Activated B cell treated with CpG ODN at 0.5 μM for 24 hours (primary cell): ENCODE measurements at places on chromosomes 7 and 10.

DNA sequence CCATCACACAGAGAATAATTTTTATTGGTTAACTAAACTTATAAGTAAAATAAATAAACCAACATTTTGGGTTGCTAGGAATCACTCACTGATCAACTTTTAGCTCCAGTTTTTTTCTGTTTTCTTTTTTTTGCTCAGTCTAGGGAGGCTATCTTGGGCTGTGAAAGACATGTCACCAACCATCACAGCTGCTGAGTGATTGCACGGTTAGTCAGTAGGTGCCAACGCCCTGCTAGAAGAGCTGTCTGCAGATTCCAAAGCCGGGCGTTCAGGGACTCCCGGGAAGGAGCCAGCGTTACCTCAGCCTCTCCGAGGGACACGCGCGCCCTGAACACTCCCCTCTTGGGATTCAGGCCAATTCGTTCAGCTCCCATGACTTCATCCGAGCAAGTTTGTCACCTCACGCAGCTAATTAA is 604 bp upstream of the STAM start:
- DNase-seq = peak; percentile 24

DNA sequence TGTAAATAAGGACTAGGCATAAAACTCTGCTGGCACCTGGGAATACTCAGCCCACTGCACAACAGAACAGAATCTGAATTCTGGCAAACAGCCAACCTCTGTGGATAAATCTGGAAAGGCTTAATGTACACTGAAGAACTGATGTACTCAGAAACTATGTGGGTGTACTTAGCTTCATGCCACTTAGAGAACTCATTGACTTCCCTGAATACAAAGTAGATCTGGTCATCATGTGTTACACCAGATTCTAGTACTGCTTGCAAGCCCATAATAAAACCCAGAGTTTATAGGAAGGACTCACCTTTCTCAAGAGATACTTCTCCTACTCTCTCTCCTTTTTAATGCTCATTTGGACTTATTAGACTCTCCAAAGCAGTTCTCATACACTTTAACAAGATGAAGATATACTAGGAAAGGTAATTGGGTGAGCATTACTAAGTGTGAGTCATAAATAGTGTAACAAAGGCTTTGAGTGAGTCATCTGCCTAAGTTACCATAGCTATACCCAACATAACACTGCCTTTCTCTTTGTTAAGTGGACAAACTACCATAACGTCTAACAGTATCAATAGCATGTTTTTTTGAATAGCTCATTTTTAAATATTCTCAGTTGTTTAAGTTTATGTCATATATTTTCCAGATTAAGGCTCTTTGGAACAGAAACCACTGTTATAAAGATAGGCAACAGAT is 309.1 kb downstream of the MDFIC start:
- DNase-seq = no peak

GRCh38 chr10:101525848-101526247 is 62.2 kb downstream of the POLL start:
- DNase-seq = no peak

GRCh38 chr7:40175725-40176510 is 41.1 kb downstream of the SUGCT start:
- no peak for DNase-seq

DNA sequence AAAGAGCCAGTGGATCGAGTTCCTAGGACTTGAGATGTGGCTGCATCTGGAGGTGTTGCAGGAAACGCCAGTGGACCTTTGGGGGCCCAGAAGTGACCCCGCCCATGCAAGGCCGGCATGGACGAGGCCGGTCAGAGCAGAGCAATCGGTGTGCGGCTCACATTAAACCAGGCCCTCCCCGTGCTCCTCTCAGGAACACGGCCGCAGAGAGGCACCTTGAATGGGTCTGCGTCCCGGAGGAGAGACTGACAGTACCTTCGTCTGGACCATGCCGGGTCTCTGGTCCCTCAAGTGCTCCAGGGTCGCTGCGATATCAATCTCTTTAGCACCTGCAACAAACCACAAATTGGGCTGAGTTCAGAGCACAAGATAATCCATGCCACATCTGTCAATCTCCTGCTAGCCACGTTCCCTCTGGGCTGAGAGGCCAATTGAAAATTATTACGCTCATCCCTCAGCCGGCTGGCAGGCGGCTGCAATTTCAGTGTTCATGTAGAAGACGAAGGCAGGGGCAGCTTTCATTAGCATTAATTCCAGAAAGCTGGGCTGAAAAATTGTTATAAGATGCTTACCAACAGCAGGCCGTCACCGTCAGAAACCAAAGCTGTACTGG is 212.0 kb downstream of the DNAJB6 start:
- no peak for DNase-seq

DNA sequence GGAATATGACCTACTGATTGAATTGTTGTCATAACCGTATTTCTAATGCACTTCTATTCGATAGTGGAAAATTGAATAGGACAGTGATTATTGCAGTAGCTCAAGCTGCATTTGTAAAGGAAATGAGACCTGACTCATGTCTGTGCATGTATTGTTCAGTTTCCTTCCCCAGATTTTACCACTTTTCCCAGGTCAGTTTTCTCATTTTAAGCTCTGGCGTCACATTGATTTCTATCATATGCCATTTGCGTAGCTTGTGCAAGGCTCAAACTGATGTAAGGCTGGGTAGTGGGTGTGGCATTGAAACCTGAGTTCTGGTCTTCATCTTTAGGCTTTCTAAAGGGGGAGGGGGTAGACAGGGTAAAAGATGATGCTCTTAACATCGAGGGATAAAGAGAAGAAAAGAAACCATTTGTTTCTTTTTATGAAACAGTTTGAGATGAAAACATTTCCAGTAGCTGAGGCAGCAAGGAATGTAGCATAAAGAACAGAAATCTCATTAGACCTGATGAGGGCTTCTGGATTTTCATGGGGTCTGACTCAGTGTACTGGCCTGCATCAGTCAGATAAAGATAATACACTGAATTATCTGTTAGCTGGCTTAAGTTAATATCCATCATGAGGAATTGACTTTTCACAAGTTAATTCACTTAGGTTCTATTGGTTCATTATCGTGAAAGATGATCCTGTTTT is 182.3 kb upstream of the CDCA7L start:
- no peak for DNase-seq

DNA sequence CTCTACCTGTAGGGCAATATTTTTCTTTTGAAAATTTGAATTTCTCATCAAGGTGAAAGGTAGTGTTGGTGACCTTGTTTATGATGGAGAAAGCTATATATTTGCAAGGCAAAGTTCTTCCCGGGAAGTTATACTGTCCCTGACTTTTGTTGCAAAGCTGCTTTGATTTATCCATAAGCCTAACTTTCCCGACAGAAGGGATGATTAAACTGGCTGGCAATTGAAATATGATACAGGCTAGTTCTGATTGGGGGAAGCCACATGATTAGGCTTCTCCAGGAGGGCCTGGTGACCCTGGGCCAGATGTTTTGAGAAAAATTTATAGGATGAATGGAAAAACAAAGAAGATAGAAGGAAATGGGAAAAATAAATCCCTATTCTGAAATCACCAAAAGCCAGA is 215.5 kb downstream of the ACTR3B start:
- no peak for DNase-seq

- DNase-seq = no peak
Observed at GRCh38 chr7:75644589-75644988, 94.2 kb downstream of the HIP1 start.

GRCh38 chr7:37424995-37425394 is 23.7 kb downstream of the ELMO1 start:
- no peak for DNase-seq

DNA sequence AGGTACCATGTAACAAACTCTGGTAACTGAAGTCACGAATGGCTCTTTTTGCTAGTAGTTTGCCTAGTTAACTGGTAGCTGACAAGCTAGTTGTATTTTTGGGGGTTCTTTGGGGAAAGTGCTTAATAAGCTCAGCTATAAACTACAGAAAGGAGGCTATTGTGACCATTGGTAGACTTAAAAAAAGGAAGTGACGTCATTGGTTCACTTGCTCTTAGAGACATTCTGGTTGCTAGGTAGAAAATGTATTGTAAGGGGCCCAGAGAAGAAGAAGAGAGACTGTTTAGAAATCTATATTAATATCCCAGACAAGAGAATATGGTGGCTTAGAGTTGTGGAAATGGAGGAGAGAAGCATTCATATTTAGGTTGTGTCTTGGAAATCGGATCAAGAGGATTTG is 103.0 kb downstream of the NXPH1 start:
- DNase-seq = no peak

GRCh38 chr10:97349752-97350513 is 15.4 kb upstream of the FRAT2 start:
- DNase-seq = no peak

DNA sequence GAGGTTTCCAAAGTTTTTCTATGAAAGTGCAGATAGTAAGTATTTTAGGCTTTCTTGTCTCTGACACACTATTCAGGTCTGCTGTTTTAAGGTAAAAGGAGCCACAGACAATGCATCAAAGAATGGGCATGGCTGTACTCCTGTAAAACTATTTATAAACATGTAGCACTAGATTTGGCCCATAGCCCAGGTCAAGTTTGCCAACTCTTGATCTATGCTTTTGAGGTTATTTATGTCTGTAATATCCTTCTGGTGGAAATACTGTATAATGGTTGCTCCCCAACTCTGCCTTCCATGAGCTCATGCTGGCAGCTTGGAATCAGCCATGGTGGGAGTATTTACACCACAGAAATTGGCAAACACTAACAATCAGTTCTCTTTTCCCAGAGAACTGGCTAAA is 244.6 kb downstream of the BUB3 start:
- no peak for DNase-seq

GRCh38 chr10:76306856-76307255 is 875.4 kb downstream of the LRMDA start:
- DNase-seq = no peak

DNA sequence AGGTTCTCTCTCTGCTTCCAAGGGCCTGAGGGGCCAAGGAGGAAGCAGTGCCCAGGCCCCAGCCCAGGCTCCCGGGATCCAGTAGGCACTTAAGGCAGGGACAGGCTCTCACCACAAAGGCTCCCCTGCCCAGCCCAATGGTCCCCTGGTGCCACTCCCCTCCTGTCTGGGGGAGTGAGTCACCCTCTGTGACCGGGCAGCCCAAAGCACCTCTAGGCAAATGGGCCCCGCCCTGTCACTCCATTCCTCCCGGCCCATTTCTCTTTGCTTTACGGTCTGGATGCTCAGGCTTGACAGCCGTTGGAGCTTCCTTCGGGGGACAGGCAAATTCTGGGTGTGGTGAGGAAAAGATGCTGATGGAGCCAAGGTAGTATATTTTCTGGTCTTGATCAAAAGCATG is at the start of gene CALHM3:
Gene CALHM3 (minus strand): TSS at position 106 of the 400 bp plus-strand sequence. CDS start 208 bp downstream, outside the sequence.
- DNase-seq = no peak

DNA sequence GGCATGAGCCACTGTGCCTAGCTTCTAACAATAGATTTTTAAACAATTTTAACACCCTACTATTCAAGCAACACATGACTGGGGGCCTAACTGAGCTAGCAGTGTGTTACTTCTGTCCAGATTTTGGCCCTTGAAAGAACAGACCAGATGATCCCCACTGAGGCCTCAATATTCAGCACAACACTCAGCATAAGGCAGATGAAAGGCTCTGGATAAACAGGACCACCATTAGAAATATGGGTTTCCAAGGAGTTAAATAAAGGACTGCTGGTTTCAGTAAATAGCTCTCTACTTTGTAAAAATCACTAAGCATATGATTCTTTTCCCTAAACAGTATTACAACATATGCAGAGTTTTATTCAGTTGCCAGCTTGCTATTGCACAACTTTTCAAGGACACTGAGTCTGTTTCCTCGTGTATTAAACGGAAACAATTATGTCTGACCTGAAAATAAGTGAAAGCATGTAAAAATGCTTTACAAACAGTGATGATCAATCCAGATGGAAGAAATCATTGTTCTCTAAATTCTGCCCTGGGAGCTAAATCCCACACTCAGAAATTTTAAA is 23.8 kb upstream of the FZD1 start:
- no peak for DNase-seq

DNA sequence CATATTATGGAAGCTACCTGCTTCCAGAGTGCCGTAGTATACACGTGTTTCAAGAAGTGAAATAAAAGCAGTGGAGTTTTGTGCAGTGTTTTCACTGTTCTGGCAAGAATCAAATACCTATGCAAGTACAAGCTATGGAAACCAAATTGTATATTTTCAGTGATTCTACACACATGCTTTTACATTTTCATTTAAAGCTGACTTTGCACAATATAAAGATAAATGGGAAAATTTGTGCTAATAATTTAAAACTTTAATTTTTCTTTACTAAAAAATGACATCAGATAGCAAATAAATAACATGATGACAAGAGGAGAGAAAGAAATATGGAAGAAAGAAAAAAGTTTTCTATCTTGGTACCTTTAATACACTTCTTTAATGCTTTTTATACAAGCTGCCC is 393.7 kb upstream of the NPVF start:
- DNase-seq = no peak

- DNase-seq = no peak
Observed at GRCh38 chr7:29806995-29807841, 910 bp downstream of the WIPF3 start.
